ENCODE measurements at places on chromosomes 5 and 9.
A peak's percentile ranks its signal among the peaks of the same experiment; 100 is the strongest.

- no peaks in the 10 kb centered on the region for H3K4me1 ChIP-seq
- no peak overlapping the region for H3K27ac ChIP-seq
- no peaks in the 10 kb centered on the region for H3K36me3 ChIP-seq
Measured at GRCh38 chr5:68554571-68555279, 339.2 kb downstream of the PIK3R1 start.

- no peaks in the 10 kb centered on the region for H3K27me3 ChIP-seq
- no peaks in the 10 kb centered on the region for H3K36me3 ChIP-seq
- no peak for DNase-seq
Measured at GRCh38 chr9:114655689-114656088, 1.9 kb downstream of the TEX53 start.

- H3K4me1 ChIP-seq = peaks cover 16% of the 10 kb centered on the region
- no peak overlapping the region for H3K27ac ChIP-seq
- no peak overlapping the region for H3K4me3 ChIP-seq
- DNase-seq = no peak
- H3K27me3 ChIP-seq = peaks cover 6% of the 10 kb centered on the region
Measured at GRCh38 chr5:100691548-100691947, 156.4 kb downstream of the FAM174A start.

GRCh38 chr9:19203058-19203457, 27.4 kb upstream of the DENND4C start:
- no peaks in the 10 kb centered on the region for H3K36me3 ChIP-seq
- peaks cover 14% of the 10 kb centered on the region for H3K4me1 ChIP-seq
- no peak overlapping the region for H3K27ac ChIP-seq
- H3K27me3 ChIP-seq = no peaks in the 10 kb centered on the region

DNA sequence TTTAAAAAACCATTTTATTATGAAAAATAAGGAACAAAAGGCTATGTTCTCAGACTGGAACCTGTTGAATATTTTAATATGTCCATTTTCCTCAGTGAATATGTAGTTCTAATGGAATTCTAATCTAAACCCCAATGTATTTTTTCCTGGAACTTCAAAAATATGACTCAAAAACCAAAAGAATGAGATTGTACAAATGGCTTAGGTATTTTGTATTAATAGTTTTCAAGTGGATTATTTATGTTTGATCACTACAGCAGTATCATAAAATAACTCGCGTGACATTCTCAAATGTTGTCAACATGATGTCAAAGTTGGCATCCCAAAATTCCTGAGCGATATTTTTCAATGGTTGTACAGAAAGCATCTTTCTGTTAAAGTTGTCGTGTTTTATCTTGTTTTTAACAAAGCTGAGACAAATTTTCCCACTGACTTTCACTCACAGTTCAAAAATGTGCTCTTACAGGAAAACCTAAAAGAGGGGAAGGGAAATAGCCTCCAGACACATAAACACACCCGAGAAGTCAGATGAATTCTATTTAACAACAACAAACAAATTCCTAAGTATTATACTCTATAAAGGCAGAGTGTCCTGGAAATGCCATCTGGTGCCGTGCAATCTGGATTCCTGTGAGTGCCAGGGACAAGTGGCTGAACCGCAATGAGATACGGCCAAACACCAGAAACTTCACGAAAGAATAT, 68.1 kb upstream of the TAS2R1 start:
- no peak overlapping the region for H3K27ac ChIP-seq
- no peak for DNase-seq

DNA sequence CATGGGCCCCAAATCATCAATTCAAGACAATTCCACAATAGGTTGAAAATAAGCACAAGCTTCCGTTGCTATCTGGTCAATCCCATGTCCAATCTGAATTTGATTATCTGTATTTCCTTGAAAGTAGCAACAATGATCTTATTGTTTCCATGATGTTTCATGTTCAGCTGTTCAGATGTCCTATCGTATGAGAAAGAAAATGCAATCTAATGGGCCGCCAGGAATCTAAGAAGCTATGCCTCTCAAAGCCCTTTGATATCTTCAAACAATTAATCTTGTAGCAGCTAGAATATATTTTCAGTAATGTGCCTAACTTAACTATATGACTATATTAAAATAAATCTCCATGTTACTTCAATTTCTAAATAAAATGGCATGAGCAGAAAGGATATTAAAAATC, 32.1 kb upstream of the ALDOB start:
- no peaks in the 10 kb centered on the region for H3K36me3 ChIP-seq
- H3K27ac ChIP-seq = no peak overlapping the region
- H3K4me3 ChIP-seq = no peak overlapping the region
- peaks cover 18% of the 10 kb centered on the region for H3K27me3 ChIP-seq
- no peaks in the 10 kb centered on the region for H3K4me1 ChIP-seq
- no peak for DNase-seq

DNA sequence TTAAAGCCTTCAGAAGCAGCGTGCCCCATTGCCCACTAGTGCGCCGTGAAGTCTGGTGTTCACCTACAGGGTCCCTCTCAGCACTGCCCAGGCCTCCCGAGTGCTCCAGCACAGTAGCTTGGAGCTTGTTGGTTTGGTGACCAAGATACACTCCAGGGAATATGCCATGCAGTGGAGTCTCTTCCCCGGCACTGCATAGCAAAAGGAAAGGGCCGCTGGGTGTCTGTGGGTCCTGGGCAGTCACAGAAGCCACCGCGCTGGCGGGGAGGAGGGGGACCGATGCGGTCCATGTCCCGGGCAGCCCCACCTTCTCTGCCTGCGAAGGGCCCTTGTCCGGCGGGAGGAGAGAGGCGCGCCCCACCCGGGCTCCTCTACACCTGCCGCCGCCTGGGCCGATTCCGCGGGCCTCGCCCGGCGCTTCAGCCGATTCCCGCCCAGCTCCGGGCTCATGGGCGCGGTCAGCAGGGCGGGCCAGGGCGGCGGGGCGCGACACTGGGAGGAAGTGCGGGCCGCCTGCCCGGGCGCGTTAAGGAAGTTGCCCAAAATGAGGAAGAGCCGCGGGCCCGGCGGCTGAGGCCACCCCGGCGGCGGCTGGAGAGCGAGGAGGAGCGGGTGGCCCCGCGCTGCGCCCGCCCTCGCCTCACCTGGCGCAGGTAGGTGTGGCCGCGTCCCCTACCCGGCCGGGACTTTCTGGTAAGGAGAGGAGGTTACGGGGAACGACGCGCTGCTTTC, at the start of gene SYK:
TSS of gene SYK (plus strand) at position 579 of the 732 bp plus-strand sequence. CDS start 42,080 bp downstream, outside the sequence.
- H3K4me1 ChIP-seq = peaks cover 1% of the 10 kb centered on the region
- peaks cover 79% of the 10 kb centered on the region for H3K27me3 ChIP-seq
- DNase-seq = no peak
- H3K27ac ChIP-seq = no peak within 1 kb of the TSS
- no peaks in the 10 kb centered on the region for H3K36me3 ChIP-seq

DNA sequence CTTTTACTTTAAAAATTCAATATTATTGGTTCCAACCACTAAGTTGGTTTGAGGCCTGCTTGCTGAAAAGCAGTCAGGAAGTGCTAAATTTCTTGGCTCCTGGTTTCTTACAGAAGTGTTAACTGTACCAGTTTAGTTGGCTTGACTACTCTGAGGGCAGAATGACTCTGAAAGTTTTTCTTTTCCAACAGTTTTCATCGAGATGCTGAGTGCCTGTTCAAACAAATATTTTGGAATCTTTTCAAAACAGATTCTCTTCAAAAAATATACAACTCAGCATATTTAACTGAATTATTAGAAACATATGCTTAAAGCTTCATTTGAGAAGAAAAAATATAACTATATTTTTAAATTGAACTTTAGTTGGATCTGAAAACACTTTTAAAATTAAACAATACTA, 37.0 kb downstream of the SLC38A9 start:
- no peak overlapping the region for H3K4me3 ChIP-seq
- H3K4me1 ChIP-seq = peaks cover 18% of the 10 kb centered on the region
- H3K36me3 ChIP-seq = peaks cover 13% of the 10 kb centered on the region
- no peaks in the 10 kb centered on the region for H3K27me3 ChIP-seq

GRCh38 chr5:79206541-79206940, 29.4 kb upstream of the JMY start:
- H3K27me3 ChIP-seq = no peaks in the 10 kb centered on the region
- H3K36me3 ChIP-seq = no peaks in the 10 kb centered on the region
- DNase-seq = no peak
- no peak overlapping the region for H3K4me3 ChIP-seq
- H3K4me1 ChIP-seq = no peaks in the 10 kb centered on the region
- H3K27ac ChIP-seq = no peak overlapping the region

DNA sequence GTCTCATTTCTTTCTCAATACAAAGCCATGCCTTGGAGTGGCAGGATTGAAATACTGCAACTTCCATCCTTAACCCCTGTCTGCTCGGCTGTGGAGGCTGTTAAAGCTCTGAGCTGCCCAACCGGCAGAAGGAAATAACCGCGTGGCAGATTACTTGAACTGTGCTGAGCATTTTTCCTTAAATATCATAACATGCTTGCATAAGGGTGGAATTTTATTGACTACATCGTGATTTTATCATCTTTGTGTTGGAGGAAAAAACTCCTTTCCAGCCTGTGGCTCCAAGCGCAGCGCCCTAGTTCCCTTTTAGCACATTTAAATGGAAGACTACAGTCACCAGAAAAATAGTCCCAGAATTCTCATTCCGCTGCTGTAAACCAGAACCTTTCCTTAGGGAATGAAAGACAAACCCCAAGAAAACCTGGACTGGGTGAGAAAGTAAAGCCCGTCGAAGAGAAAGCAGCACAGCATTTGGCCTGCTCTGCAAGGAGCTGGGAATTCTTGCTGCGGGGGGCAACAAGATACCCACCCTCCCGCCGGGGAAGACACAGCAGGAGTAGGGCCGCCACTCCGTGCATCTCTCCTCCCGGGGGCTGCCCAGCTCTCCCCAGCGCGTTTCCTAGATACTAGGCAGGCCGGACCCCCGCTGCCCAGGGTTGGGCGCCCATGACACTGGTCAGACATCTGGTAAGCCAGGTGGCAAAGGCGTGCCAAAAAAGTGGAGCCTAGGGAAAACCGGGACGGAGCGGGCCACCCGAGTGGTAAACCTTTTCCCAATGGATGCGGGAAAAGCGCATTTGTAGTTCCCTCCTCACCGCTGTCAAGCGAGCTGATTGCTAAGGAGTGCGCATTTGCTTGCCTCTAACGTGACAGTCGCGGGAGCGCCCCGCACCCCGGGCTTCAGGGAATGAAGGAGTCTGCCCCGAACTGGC, 1.3 kb downstream of the SHC3 start:
- H3K4me1 ChIP-seq = peaks cover 10% of the 10 kb centered on the region
- H3K4me3 ChIP-seq = no peak overlapping the region
- H3K27ac ChIP-seq = no peak overlapping the region
- H3K27me3 ChIP-seq = peaks cover 65% of the 10 kb centered on the region

- peaks cover 37% of the 10 kb centered on the region for H3K27me3 ChIP-seq
- peaks cover 4% of the 10 kb centered on the region for H3K4me1 ChIP-seq
- no peaks in the 10 kb centered on the region for H3K36me3 ChIP-seq
- no peak overlapping the region for H3K4me3 ChIP-seq
- no peak overlapping the region for H3K27ac ChIP-seq
- no peak for DNase-seq
Measured at GRCh38 chr9:109307380-109308240, 13.2 kb downstream of the EPB41L4B start.

DNA sequence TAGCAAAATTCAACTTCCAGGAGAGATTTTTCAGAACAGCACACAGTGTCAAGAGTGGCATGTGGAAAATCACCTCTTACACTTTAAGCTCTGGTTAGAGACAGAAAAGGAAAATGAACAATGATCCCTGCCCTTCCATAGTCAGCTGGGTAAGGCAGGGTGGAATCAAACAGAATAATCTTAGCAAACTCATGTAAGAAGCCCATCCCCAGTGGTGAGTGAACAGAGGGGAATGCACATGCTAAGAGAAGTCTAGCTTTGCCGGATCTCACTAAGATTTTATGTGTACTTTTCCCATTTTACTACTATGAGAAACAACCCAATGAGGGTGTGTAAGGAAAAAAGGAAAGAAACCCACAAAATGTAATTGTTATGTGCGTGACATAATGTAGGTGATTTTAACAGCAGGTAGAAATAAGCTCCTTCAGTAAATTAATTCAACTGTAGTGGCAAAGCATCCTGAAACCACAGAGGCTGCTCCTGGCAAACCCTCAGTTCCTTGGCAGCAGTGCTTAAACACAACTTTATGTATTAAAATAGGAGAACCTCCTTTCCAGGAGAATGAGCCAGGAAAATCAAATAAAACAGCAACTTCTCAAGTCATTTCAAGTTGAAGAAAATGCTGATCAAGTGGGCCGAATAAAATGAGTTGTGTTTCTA, 366.0 kb upstream of the TRPC7 start:
- H3K27me3 ChIP-seq = no peaks in the 10 kb centered on the region
- no peak for DNase-seq
- no peaks in the 10 kb centered on the region for H3K36me3 ChIP-seq
- H3K4me3 ChIP-seq = no peak overlapping the region
- H3K27ac ChIP-seq = no peak overlapping the region
- no peaks in the 10 kb centered on the region for H3K4me1 ChIP-seq

GRCh38 chr5:169758886-169759285, 121.8 kb downstream of the DOCK2 start:
- H3K36me3 ChIP-seq = peaks cover 42% of the 10 kb centered on the region
- DNase-seq = no peak
- no peaks in the 10 kb centered on the region for H3K27me3 ChIP-seq
- H3K4me1 ChIP-seq = peaks cover under 1% of the 10 kb centered on the region
- no peak overlapping the region for H3K27ac ChIP-seq

DNA sequence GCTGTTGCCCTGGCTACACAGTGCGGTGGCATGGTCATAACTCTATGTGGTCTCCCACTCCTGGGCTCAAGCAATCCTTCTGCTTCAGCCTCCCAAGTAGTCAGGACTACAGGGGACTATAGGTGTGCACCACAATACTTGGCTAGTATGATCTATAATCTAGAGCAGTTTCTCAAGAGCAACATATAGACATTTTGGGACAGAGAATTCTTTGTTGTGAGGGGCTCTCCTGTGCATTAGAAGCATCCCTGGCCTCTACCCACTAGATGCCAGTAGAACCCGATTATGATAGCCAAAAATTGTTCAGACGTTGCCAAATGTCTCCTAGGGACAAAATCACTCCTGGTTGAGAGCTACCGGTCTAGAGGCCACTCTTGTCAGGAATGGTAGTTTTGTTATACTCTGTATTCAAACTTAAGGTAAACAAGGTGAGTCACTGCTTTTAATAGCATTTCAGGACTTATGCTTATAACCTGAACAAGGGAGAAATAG, 7.2 kb downstream of the ANKHD1 start:
- peaks cover 14% of the 10 kb centered on the region for H3K4me1 ChIP-seq
- H3K27me3 ChIP-seq = no peaks in the 10 kb centered on the region
- DNase-seq = no peak
- H3K4me3 ChIP-seq = no peak overlapping the region
- H3K27ac ChIP-seq = no peak overlapping the region

DNA sequence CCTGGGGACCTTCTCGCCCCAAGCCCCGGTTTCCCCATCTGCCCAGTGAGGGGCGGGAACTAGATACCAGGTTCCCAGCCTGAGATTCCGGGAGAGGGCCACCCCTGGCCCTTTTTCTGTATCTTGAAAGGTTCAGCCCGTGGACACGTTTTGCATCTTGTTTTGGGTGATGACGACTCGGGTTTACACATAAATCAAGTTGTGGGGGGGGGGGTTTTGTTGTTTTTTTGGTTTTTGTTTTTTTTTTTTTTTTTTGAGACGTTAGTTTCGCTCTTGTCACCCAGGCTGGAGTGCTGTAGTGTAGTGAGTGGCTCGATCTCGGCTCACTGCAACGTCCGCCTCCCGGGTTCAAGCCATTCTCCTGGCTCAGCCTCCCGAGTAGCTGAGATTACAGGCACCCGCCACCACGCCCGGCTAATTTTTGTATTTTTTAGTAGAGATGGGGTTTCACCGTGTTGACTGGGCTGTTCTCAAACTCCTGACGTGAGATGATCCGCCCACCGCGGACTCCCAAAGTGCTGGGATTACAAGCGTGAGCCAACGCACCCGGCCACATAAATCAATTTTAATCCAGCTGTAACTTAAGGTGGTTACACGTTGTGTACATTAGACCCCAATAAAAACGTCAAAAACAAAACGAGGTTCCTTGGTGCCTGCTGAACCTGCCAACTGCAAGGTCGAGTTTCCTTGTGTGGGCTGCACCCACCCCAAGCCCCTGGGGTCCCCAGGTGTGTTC, 1.1 kb upstream of the BRD3 start:
- peak overlapping the region; percentile 82 for H3K4me3 ChIP-seq
- H3K4me1 ChIP-seq = peaks cover 16% of the 10 kb centered on the region
- peak overlapping the region; percentile 83 for H3K27ac ChIP-seq
- H3K27me3 ChIP-seq = peaks cover 27% of the 10 kb centered on the region
